ENCODE measurements at places on chromosomes 7 and 10.

GRCh38 chr10:73916761-73917470, 6.0 kb downstream of the PLAU start:
- no peak for DNase-seq

DNA sequence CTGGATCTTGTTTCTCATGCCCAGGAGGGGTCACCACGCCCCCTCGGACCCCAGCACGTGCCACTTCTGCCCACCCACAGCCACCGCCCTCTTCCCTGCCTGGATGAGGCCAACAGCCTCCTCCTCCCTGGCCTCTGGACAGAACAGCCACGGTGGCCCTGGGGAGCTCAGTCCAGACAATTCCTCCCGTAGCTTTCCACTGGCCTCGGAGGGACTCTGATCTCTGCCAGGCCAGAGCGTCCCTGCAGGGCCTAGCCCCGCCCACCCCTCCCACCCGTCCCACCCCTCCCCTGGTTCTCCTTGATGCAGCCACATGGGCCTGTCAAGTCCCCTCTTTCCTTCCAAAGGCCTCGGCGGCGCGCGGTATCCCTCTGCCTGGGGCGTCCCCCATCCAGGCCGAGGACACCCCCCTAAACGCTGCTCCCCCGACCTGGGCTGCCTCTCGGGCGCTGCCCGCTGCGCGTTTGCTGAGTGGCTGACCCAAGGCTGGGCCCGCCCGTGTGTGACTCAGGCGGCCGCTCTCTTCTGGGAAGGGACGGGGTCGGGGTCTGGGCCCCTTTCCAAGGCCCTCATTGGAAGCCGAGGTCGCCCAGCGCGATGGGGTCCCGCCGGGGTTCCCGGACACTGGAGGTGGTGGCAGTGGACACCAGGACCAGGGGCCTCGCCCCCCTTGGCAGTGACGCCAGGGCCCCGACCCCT, 557 bp downstream of the TMEM120A start:
- peak; percentile 87 for DNase-seq

DNA sequence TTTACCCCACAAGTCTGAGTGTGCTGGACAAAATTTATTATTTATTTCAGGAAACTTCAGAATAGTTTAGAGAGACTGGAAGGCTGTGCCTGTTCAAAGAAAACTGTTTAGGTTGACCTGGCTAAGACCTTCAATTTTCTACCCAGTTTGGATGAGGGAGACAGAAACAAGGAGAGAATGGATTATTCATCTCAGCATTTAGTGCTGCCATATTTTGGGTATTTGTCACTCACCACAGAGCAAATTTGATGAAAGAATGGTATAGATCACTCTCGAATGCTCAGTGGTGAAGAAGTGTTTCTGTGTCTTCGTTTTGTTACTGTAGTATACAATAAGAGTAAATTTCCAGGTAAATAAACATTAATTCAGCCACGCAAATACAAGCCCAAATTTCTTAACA, 71.8 kb downstream of the SEMA3C start:
- no peak for DNase-seq

- no peak for DNase-seq
Measured at GRCh38 chr10:95567903-95568630, 6.9 kb upstream of the SORBS1 start.

DNA sequence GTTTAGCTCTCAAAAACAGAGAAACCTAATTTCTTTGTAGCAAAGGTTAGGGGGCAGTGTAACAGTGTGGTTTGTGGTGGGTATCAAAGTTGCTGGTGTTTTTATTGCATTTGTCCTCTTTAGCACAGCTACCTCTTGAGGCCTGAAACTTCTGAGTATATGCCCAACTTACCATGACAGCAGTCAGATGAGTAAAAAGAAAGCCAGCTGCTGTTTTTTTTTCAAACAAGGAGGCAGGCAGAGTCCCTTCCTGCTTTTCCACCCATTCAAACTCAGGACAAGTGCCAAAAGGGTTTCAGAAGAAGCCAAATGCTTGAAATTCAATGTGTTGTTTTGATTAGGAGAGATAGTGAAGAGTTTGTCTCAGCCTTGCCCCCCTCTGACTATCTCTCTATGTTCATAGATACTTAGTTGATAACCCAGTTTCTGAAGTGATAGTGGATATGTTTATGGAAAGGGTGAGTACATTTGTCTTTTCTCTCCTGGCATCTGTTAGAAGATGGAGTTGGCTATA, 23.1 kb downstream of the GBF1 start:
- no peak for DNase-seq

- no peak for DNase-seq
Measured at GRCh38 chr10:60921633-60922032, 22.4 kb downstream of the RHOBTB1 start.

GRCh38 chr10:80252296-80252887, 37.1 kb downstream of the MAT1A start:
- no peak for DNase-seq

- no peak for DNase-seq
Measured at GRCh38 chr10:44977287-44978212, 1.1 kb downstream of the DEPP1 start.

GRCh38 chr7:86592185-86592584, 51.5 kb upstream of the GRM3 start:
- DNase-seq, result no peak

- no peak for DNase-seq
Measured at GRCh38 chr10:75977139-75977538, 545.7 kb downstream of the LRMDA start.

- no peak for DNase-seq
Measured at GRCh38 chr7:84913731-84914130, 273.1 kb downstream of the SEMA3D start.

- DNase-seq, result peak; percentile 54
Measured at GRCh38 chr10:6144406-6145165, 55.8 kb downstream of the RBM17 start.

- peak; percentile 15 for DNase-seq
Measured at GRCh38 chr7:152076324-152076821, 50.9 kb downstream of the GALNT11 start.

GRCh38 chr7:26166684-26167266, 14.8 kb downstream of the NFE2L3 start:
- DNase-seq, result no peak

- DNase-seq, result no peak
Measured at GRCh38 chr10:71622154-71622526, 97.4 kb downstream of the C10orf105 start.

- peak; percentile 86 for DNase-seq
Measured at GRCh38 chr10:33336582-33337325, 2.3 kb upstream of the NRP1 start.

GRCh38 chr10:1369197-1369596, 313.0 kb downstream of the WDR37 start:
- DNase-seq, result no peak

DNA sequence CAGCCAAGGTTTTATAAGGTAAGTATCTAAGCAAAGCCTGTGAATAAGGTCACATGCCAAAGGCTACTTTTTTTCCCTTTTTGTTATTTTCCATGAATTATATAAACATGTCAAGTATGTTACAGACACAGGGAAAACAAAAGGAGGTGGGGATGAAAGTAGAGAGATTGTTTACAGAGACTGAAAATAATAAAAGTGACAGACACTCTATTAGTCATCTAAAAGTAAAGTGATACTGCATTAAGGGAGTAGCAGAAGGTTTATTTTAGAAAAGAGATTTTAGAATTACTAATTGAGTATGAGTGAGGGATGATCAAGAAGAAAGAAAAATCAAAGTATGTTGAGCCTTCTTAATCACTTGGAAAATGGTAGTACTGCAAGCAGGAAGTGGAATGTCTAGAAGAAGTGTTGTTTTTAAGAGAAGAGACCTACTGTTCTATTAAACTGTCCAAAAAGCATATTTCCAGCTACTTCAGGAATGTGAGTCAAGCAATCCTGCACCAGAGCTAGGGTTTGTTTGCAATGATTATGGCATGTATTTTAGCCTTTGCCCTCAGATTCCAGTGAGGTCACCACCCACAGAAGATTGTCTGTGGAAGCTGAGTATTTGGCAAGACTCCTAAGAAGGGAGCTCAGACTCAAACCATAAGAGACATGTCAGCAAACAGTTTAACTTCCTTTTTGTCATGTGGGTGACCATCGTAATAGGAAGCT, 177.9 kb upstream of the PLXDC2 start:
- no peak for DNase-seq

DNA sequence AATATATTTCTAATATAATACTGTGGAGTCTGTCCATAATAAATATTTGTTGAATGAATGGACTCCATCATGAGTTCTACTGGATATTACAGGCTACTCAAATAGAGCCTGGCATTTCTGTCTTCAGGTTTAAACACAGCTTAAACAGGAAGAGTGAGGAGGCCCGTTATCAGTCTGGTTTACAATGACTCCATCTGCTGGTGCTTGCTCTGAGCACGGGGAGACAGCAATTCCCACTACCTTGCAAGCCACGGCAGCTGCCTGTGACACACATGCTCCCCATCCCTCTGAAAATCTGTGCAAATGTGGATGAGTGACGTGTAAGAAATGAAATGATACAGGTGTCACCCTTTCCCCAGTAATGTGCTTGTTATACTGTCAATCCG, 293.5 kb upstream of the IMMP2L start:
- no peak for DNase-seq

GRCh38 chr7:1283941-1284742, 51.5 kb downstream of the UNCX start:
- no peak for DNase-seq

DNA sequence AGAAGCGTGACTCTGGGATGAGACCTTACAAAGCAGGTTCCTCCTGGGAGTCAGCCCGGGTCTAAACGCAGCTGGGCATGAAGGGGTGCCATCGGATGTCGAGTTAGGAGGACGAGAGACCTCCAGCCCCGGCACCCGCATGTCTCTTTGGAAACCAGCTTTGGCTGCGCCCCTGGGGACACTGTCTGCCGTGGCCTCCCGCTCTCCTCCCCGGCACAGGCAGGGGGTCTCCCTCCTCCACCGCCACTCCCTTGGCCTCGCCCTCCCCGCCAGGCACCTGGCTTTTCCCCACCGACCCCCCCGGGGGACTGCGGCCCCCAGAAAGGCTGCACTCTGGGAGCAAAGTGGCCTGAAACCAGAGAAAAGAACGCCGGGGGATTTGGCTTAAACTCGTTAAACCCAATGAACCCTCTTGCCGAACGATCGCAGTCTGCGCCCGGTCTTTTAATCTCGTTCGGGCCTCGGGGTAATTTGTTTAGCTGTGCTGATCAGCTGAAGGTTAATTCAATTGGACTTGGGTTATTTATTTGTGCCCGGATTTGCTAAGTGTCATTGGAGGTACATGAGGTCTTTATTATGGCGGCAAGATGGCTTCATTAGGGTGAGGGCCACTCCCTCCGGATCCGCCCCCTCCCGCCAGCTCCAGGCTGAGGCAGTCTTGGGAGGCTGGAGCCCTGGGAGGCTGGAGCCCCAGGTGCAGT, 16.4 kb upstream of the PSMG3 start:
- peak; percentile 66 for DNase-seq

DNA sequence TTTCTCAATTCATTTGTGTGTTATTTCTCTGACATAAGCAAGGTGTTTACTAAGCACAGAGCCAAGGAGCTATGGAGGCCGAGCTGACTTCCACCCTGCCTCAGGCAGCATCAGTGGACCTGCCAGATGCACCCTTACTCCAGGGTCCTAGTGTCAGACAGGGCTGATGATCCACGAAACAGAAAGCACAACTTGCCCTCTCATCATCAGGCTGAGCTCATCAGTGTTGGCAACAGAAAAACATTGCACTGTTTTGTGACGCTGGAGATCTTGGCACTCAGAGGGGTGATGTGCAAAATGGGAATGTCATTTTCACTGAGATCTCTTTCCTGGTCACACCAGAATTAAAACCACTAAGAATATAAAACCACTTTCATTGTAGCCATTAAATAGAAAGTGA, 201.8 kb downstream of the GLI3 start:
- no peak for DNase-seq

- no peak for DNase-seq
Measured at GRCh38 chr7:136000288-136000913, 23.2 kb upstream of the MTPN start.

- peak; percentile 64 for DNase-seq
Measured at GRCh38 chr7:1169409-1170368, 9.7 kb upstream of the ZFAND2A start.

DNA sequence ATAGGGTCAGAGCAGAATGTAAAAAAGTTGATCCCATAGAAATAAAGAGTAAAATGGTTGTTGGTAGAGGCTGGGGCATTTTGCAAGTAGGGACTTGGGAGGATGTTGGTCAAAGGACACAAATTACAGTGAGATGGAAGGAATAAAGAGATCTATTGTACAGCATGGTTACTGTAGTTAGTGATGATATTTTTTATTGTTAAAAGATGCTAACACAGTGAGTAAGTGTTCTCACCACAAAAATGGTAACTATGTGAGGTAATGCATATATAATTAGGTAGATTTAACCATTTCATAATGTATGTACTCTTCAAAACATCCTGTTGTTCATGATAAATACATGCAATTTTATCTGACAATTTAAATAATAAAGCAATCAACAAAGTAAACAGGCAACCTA, 280.7 kb upstream of the MAGI2 start:
- no peak for DNase-seq

- DNase-seq, result no peak
Measured at GRCh38 chr10:9390516-9390915, 1336.0 kb downstream of the GATA3 start.
